B cell (primary cell): ENCODE measurements at places on chromosomes 1 and 21.

DNA sequence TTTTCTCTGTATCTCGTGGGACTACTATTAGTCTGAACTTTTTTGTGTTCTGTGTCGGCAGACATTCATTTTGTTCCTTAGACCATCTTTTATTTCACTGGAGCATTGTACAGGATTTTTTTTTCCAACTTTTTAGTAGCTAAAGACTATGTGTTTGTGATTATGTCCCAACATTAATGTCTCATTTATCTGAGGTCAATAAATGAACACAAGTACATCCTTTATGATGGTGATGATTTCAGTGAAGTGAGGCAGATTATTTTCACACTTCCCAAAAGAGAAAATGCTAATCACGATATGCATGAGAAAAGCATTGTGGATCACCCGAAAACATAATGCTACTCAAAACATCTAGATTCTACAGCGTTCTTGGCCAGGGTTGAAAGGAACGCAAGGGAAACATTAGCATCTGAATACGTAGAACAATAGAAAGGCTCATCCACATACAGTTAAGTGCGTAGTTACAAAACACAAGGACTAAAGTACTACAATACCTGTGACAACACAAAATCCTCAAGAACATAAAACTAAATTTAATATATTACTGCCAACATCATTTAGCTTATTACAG lies 981.7 kb upstream of the NCAM2 start:
- DNase-seq = no peak
- no peaks in the 10 kb centered on the region for H3K27me3 ChIP-seq
- no peak overlapping the region for H3K27ac ChIP-seq
- no peak overlapping the region for H3K4me3 ChIP-seq
- no peaks in the 10 kb centered on the region for H3K36me3 ChIP-seq
- H3K4me1 ChIP-seq = no peaks in the 10 kb centered on the region

DNA sequence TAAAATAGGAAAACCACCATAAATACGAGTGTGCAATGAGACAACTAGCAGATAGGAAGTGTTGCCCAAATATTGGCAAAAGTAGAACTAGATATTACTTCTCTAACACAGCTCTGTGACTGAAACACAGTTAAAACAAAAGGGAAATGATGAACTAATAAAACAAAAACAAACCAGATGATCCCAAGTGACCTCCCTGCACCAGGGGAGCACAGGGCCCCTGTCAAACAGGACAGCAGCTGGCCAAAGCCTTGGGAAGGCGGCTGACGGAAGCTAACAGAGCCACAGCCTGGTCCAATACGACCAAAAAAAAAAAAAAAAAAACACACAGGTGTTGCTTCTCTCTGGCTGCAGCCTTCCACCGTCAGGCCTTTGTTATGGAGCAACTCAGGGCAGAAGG lies 17.8 kb downstream of the ZBTB17 start:
- no peak overlapping the region for H3K4me3 ChIP-seq
- H3K27ac ChIP-seq = no peak overlapping the region
- no peaks in the 10 kb centered on the region for H3K36me3 ChIP-seq
- H3K4me1 ChIP-seq = peaks cover 21% of the 10 kb centered on the region
- no peak for DNase-seq

DNA sequence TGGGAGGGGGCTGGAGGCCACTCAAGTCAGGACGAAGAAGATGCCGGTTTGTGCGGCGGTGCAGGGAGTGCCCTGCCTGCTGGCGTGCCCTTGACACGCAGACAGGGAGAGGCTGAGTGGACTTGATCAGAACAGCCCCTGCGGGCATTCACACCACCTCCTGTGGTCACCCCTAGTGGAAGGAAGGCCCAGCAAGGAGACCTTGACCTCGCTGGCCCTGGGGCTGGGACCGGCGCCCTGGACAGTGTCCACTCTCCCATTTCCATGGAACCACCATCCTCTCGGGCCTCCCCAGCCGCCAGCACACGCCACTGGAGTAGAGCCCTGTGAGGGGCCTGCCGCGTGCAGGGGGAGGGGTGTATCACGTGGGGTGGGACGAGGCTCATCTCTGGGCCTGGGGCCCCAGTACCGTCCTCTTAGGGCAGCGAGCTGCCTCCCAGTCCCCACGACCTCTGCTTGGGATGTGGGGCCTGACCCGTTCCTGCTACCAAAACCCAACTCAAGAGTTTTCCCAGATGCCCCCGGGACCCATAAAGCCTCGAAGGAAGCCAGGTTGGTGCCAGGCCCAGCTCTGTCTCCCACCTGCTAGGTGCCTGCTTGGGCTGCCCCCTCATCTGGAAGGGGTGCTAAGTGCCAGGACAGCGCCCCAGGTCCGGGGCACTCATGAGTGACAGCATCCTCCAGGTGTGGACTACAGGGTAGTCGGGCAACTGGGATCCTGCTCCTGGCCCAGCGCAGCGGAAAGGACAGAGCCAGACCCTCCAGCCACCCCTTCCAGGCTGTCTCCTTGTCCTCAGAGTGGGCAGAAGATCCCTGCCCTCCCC lies 62.8 kb downstream of the SLX9 start:
- peaks cover 26% of the 10 kb centered on the region for H3K27me3 ChIP-seq
- H3K4me1 ChIP-seq = peaks cover 16% of the 10 kb centered on the region
- no peak overlapping the region for H3K4me3 ChIP-seq
- no peaks in the 10 kb centered on the region for H3K36me3 ChIP-seq
- DNase-seq = no peak

- H3K27ac ChIP-seq = no peak overlapping the region
- peaks cover 31% of the 10 kb centered on the region for H3K4me1 ChIP-seq
- no peaks in the 10 kb centered on the region for H3K36me3 ChIP-seq
- DNase-seq = peak; percentile 52
- peak overlapping the region; percentile 65 for H3K4me3 ChIP-seq
Observed at GRCh38 chr1:212700892-212701819, 1.5 kb upstream of the BATF3 start.

- no peak overlapping the region for H3K4me3 ChIP-seq
- no peaks in the 10 kb centered on the region for H3K27me3 ChIP-seq
- H3K27ac ChIP-seq = no peak overlapping the region
- no peaks in the 10 kb centered on the region for H3K4me1 ChIP-seq
Observed at GRCh38 chr1:14094611-14095400, 394.8 kb downstream of the PRDM2 start.
